ENCODE measurements at places on chromosomes 12 and 14.

DNA sequence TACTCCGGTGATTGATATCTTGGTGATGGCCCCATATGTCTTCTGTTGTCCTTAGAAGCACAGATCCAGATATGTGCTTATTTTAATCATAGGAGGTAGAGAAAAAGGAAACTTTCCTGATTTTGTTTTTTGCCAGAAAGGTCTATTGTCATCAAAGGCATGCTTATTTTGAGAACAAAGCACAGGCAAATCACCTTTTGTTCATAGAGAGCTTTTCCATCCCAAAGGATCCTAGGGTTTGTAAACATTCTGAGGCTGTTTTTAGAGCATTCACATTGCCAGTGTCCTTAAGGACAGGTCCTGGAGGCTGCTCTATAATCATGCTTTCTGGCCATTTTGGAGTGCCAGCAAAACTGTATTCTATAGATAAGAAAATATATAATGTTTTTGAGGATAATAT is 148.5 kb upstream of the SEL1L start:
- no peak for DNase-seq

DNA sequence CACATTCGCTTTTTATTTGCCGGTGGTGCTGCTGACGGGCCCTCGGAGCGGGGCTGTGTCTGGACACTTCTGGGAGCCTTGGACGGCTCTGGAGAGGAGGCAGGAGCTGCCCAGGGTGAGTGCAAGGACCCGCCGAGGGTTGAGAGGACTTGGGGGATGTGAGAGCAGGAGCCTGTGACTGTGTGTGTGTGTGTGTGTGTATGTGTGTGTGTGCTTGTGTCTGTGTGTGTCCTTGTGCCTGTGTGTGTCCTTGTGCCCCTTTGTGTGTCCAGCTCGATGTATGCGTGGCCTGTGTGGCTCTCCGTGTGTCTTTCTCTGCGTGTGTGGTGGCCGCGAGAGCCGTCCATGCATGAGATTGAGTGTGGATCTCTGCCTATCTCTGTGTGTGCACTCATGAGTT is 179.6 kb upstream of the MYL2 start:
- no peak for DNase-seq

DNA sequence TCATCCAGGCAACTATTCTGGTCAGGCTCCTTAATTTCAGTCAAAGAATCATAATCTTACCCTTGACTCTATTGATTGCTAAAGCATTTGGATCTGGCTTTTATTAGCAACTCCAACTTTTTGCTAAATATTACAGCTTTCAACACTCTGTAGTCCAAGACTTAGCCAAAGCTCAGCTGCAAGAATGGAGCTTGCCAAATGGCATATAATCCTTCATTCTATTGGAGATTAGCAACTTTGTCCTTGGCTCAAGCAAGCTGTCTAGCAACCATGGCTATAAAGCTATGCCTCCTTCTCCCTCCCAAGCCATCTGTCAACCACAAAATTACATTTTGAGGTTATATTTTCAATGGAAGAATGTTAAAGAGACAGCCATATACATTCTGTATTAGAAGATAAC is 23.1 kb upstream of the NID2 start:
- no peak for DNase-seq

- DNase-seq = no peak
Observed at GRCh38 chr12:118102070-118102469, 1.7 kb downstream of the VSIG10 start.

DNA sequence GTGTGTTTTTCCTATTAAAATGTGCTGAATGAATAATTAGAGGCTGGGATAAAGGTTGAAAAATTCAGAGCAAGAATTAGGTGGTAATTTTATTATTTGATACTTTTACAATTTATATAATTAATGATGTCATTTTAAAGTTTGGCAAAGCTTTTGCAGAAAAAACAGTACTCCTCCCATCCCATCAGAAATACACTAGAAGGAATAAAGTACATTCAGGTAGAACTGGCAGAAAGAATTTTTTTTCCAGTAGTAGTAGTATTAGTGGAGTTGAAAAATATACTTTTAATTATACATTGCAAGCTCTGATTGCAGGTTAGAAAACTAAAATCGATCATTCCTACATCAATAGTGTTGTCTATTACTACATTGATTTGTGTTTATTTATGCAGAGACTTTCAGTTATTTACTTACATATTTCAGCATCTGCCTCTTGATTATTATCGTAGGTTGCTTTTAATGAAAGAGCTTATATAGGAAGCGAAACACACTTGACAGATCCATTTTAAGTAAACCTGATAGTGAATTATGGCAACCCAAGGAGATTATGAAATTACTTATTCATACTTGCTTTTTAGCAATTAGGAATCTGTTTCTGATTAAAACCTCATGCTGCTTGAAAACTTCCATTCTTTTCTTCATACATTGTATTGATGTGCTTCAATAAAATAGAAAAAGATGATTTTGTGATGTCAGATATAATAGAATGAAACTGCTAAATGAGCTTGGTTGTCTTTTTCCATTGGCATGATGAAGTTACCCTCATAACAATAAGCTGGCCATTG is 10.1 kb downstream of the FOXG1 start:
- DNase-seq = no peak

- DNase-seq = peak; percentile 76
Observed at GRCh38 chr12:31000751-31001150, 72.9 kb upstream of the DDX11 start.

- DNase-seq = peak; percentile 25
Observed at GRCh38 chr14:33556382-33557121, 394.3 kb downstream of the EGLN3 start.

DNA sequence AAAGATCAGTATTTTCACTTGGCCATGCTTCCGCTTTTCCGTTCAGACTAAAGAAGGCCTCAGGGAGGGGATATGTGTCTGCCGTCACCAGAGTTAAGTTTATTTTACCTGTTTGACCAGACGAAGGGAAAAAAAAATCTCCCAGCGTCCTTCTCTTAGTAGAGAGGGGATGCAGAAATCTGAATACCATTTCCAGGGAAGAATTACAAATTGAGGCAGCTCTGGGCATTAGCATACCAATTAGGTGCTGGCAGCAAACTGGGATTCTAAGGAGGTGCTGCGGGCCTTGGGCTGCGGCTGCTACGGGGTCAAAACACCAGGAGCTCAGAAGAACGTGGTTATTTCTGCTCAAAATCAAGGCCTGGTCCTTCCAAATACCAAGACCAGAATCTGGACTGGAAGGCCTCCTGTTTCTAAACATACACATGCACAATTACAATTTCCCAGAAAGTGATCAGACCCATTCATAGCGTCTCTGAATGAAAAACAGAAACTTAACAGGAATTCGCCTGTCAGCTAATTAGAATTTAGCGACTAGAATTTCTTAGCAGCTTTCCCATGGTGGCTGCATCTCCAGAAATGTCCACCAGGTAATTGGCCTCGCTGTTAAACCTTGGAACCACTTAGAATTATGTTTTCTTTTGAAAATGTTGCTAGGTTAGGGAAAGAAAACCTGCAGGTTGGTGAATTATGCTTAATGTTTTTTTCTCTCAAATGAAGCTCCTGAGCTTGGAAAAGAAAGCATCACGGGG is 617.0 kb downstream of the VRK1 start:
- no peak for DNase-seq

GRCh38 chr12:19402743-19403431 is 36.4 kb upstream of the AEBP2 start:
- DNase-seq = peak; percentile 78

GRCh38 chr12:124754949-124755800 is 108.5 kb downstream of the SCARB1 start:
- peak; percentile 98 for DNase-seq

DNA sequence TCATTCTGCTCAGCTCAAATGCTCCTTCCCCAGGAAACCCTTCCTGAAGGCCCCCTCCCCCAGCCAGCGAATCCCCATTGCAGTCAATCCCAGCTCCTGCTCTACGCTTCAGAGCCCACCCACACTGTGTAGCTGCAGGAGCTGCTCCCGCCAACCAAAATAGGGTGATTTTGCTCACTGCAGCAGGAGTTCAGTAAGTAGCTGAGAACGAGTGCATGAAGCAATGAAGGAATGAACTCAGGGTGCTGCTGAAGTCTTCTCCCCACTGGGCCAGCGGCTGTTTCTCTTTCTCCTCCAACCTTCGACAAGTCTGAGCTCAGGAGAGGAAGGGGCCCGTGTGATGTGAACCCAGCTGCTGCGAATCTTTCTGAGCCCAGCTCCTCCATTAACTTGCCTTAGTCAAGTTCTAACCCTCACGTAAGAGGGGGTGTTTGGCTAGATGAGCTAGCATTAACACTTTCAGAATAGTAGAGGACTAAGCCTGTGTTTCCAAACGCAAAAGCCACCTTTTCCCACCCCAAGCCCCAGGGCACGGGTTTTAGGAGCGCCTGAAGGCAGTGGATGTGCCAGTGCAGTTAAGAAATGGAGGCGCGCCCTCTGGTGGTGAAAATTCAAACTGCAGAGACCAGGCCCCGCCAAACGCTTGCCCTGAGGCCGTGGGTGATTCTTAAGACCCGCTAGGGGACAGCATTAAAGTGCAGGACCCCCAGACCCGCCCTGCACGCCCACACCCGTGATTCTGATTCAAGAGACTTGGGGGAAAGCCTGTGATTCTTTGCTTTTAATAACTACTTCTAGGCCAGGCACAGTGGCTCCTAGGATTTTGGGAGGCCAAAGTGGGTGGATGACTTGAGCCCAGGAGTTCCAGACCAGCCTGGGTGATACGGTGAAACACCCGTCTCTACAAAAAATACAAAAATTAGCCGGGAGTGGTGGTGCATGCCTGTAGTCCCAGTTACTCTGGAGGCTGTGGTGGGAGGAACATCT is 11.9 kb upstream of the SERPINA4 start:
- DNase-seq = peak; percentile 30

DNA sequence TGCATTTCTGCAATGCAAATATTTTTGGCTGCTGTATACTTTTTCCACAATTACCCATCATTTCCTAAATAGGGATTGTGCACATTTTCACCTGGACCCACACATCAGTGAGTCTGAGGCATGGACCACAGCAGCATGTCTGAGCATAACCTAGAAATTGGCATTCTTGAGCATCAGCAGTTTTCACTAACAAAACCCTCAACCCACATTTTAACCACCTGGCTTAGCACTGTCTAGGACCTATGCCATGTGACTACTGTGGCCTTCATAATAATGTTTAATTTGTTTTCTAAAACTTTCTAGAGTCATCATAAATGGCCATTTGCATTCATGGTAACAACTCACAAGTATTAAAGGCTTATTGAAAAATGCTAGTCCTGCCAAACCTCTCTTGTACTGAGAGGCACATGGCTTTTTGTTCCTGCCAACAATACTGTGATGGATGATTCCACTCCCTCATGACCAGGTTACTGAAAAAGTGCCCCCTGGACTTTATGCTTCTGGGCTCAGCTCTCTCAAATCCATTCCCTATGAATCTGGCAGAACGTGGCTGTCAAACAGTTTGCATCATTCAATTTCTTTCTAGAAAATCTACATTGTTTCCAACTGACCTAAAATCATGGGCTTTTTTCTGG is 240.0 kb downstream of the MDGA2 start:
- no peak for DNase-seq

- peak; percentile 5 for DNase-seq
Observed at GRCh38 chr12:117875744-117876435, 92.9 kb downstream of the KSR2 start.

DNA sequence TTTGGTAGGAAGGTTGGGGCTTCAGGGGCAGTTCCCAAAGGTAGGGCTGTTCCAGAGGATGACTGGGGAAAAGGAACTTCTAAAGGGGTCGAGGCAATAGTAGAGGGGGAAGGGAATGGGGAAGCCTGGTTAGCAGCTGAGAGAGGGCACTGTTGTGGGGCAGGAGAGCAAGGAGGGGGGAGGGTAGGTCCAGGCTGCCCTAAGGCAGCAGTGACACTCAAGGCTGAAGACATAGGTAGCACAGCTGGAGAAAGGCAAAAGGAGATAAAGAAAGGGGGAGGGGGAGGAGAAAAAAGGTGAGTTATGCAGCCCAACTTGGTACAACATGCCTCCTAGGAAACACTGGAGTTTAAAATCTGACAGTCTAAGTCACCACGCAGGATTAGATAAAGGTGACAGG is 3.9 kb downstream of the NACA start:
- no peak for DNase-seq

- DNase-seq = no peak
Observed at GRCh38 chr12:89490922-89491321, 33.7 kb downstream of the GALNT4 start.

- no peak for DNase-seq
Observed at GRCh38 chr12:111254106-111254505, 114.8 kb downstream of the PHETA1 start.

DNA sequence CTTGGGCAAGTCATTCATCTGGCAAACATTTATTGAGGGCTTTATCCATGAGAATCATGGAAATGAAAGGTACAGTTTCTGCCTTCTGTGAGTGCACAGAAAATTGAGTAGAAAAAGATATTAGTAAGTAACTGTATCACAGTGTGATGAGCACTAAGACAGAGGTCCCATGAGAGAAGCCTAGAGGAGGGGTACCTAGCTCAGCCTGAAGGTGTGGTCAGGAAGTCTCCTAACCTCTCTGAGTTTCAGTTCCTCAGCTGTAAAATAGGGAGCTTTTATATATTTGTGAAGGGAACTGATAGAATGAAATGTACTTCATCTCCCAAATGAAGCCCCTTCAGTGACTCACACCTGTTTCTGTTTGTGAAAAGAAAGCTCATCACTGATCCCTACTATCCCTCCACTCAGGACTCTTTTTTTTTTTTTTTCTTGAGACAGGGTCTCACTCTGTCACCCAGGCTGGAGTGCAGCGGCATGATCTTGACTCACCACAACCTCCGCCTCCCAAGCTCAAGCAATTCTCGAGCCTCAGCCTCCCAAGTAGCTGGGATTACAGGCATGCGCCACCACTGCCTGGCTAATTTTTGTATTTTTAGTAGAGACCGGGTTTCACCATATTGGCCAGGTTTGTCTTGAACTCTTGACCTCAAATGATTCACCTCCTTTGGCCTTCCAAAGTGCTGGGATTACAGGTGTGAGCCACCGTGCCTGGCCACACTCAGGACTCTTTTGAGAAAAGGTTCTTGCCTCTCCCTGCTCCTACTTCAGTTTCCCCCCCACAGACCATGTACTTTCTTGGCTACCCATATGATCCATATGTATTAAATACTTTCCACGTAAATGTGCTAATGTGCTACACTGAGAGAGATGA is 93.7 kb upstream of the FUT8 start:
- DNase-seq = no peak

DNA sequence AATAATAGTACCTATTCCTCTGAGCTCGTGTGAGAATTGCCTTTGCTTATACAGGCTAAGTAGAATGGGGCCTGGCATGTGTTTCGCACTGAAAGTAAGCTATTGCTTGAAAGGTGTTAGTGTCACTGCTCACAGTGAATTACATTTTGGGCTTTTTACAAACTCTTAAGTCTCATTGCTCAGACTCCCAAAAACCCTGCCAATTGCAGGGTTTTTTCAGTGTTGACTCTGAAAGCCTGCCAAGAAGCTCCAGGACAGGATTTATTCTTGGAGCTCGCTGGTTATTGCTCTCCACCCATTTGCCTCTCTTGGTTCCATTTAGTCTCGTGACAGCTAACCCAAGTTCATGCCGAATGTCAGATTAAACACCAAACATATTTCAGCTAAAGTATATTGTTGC is 39.8 kb downstream of the NOPCHAP1 start:
- peak; percentile 25 for DNase-seq

- DNase-seq = no peak
Observed at GRCh38 chr14:58752771-58753201, 115.0 kb downstream of the DACT1 start.

Measured in fibroblast of villous mesenchyme (primary cell).